ENCODE measurements at places on chromosomes 5 and 9.
A peak's percentile ranks its signal among the peaks of the same experiment; 100 is the strongest.

- peak; percentile 56 for DNase-seq
Measured at GRCh38 chr5:135565725-135566421, 12.9 kb downstream of the CXCL14 start.

GRCh38 chr5:65149827-65150226, 331.9 kb downstream of the ADAMTS6 start:
- no peak for DNase-seq

DNA sequence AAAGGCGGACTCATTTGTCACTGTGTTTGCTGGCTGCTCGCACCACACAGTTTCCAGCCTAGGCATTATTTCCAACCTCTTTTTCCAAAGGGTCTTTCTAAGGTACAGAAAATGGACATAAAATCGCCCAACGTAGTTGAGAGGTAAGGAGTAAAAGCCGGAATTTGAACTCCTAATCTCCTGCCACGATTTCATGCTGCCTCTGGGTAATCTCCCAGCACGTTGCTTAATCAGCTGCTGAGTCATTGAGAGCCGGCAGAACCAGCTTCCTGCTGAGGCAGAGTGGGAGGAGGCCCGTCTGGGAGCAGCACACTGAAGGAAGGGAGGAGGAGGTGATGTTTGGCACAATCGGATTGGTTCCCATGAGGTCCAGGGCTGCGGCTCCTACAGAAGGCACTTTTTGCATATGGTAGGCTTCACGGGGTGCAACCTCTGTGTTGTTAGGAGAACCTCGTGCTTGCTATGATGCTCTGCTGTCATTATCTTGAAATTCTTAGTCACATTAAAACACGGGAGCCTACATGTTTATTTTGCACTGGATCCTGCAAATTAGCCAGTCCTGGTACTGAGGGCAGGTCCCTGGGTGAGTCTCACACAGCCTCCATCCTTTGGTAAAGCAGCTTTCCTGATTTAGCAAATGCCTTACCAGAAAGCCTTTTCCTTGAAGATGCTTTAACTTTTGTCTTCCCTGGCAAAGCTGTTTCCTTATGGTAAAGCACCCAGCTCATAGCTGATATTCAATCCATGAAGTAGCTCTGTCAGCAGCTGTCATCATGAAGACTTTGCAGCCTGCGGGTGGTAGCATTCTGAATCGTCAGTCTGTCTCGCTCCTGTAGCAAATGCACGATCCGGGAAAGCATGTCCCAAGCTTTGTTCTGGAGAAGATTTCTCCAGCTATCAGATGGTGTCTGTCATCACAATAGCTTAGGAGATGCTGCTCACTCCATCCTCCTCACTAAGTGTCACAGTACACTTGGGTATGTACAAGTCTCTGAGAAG, 191.6 kb upstream of the MSX2 start:
- no peak for DNase-seq

- DNase-seq, result no peak
Measured at GRCh38 chr9:12954441-12954840, 179.6 kb downstream of the LURAP1L start.

GRCh38 chr5:82312373-82312856, 34.3 kb upstream of the RPS23 start:
- DNase-seq, result peak; percentile 4

DNA sequence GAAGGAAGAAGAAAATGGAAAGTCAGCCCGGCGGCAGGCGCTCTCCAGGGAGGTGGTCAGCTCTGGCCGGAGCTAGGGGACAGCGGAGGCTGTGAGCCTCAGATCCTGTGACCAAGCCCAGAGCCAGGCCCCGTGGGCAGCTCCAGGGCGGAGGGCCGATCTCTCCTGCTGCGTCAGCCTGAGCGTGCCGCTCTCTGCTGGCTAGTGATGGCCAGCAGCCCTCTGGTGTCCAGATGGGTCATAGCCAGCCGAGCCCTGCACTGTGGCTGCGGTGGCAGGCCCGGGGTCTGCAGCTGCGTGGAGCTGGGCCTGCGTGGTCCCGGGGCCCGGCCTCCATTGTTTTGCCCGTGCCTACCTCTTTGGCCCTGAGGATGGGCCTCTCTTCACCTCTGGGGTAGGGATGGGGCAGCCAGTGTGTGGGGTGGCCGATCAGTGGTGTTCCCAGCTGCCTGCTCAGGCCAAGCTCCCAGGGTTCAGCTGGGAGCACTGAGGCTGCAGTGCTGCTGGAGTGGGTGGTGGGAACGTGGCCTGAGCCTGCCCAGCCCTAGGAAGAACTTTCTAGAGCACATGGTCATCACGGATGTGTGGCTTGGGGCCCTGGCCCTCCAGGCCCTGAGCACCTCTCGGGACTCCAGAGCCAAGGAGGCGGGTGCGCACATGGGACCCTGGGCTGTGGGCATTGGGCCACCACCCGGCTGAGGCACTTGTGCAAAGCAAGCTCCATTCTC, 17.1 kb upstream of the NRARP start:
- DNase-seq, result no peak

GRCh38 chr5:124355928-124356327, 390.5 kb downstream of the ZNF608 start:
- no peak for DNase-seq

- no peak for DNase-seq
Measured at GRCh38 chr5:177316005-177316404, 4.3 kb upstream of the MXD3 start.

DNA sequence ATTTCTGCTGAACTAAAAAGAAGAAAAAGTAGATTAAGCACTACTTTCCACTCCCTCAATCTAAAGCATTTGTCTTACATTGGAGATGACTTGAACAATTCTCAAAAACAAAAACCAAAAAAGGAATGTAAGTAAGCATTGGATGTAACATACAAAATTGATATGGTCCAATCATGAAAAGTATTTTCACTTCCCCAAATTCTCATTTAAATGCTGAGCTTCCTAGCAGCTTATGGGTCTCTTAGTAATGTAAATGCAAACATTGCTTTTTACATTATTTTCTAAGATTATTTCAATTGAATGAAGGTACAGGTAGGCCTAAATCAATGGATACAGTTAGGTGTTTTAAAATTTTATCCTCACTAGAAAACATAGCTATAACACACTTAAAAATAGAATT, 20.0 kb downstream of the ANKH start:
- DNase-seq, result no peak

- DNase-seq, result no peak
Measured at GRCh38 chr5:112294126-112294525, 125.0 kb downstream of the EPB41L4A start.

DNA sequence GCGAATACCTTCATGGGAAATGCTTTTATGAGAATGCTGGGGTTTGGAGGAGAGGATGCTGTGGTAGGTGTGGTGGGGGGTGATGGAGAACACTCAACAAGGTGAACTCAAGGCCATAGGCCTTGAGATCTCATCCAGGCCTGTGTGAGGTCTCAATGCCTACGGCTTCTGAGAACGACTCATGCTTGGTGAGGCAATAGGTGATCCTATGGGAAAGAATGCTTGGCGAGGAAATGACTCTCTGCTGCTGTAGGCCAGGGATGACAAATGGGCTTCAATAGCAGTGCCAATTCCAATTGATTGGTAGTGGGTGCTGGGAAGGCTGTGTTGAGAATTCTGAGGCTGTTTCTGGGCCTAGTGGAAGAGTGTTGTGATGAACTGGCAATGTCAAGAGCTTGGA, 280.2 kb upstream of the CLINT1 start:
- DNase-seq, result no peak

DNA sequence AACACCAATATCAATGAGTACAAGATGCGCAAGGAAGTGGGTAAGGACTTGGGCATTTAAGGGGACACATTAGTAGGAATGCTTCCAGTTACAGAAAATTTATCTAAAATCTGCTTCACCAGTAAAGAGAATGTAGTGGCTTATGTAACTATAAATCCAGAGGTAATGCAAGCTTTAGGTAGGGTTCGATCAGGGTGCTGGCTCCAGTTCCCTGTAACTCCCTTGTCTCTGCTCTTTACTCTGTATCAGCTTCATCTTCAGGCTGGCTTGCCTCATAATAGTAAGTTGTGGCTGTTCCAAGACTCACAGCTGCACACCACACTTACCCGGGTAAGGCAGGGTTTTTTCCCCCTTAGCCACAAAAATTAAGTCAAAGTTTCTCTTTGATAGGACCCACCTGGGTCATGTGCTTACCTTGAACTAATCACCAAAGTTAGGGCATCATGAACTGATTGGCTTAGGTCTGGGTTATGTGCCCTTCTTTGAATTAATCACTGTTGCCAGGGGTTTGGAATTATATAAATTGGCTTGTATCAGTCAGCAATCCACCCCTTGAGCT, 35.5 kb downstream of the ARHGEF37 start:
- DNase-seq, result no peak

- no peak for DNase-seq
Measured at GRCh38 chr5:75439276-75439675, 72.2 kb downstream of the CERT1 start.

GRCh38 chr9:79570448-79571308, 1.1 kb upstream of the TLE4 start:
- DNase-seq, result peak; percentile 25

DNA sequence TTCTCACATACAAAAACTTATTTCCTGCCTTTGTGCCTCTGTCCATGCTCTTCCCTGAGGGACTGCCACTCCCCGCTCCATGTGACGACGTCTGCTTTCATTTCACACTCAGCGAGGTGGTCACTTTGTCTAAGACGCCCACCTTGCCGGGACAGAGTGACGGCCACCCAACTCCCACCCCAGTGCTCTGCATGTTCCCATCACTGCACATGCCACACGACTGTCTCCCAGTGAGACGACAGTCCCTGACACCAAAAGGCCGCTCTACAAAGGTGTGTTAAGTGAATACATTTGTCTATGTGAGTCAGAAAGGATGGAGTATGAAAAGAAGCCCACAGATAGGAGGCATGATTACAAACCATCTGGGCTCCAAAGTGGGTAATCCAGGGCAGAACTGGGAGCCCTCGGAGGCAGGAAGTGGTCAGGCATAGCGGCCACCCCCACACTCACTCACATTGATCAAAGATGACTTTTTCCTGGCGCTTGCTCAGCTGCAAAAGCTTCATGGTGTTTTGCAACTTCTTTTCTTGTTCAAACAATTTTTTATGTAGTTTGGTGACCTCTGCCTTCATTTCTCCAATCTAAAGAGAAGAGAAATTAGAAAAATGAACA, 185.8 kb downstream of the CDK5RAP2 start:
- DNase-seq, result peak; percentile 16

DNA sequence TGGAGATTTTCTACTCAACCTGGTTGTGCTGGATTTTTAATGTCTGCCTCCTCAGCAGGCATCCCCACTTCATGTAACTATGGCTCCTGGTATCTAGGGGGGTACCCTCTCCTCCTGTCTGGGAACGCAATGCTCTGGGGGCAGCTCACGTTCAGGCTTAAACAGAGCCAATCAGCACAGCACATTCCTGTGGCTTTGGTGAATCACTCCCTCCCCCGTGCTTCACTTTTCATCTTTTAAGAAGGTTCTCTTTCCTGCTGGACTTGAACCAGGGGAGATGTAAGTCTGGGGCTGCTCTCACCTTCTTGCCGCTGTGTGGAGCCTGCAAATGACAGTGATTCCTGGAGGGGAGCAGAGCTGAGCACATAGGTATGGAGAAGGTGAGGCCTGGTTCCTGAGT, 101.2 kb downstream of the MSX2 start:
- DNase-seq, result no peak

DNA sequence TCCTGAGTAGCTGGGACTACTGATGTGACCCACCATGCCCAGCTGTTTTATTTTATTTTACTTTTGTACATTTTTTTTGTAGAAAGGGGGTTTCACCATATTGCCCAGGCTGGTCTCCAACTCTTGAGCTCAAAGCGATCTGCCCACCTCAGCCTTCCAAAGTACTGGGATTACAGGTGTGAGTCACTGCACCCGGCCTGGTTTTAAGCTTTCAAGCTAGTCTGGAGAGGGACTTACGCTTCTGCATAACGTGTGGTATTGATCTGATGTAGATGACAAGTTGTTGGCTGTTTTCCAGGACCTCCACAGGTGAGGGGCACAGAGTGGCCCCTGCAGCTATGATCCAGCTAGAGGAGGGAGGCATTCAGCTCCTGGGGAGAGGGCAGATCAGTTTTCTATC, 6.8 kb upstream of the CCL21 start:
- no peak for DNase-seq

GRCh38 chr9:133210202-133210532, 1.1 kb upstream of the OBP2B start:
- no peak for DNase-seq

DNA sequence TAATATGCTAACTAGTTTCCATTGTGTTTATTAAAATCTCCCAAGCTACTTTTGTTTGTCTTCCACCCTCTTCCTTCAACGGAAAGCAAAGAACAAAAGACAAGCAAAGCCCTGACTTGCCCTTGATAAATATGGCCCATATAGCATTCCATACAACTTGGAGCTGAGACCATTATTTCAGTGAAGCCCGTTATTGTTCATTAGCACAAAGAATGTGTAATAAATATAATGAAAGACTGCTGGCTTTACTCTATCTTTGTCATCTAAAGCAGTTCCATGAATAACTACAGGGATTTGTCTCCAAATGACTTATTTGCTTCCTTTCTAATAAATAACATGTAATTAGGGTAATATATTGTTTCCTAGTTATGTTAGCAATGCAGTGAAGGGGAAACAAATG, 270.7 kb upstream of the TLE4 start:
- no peak for DNase-seq

DNA sequence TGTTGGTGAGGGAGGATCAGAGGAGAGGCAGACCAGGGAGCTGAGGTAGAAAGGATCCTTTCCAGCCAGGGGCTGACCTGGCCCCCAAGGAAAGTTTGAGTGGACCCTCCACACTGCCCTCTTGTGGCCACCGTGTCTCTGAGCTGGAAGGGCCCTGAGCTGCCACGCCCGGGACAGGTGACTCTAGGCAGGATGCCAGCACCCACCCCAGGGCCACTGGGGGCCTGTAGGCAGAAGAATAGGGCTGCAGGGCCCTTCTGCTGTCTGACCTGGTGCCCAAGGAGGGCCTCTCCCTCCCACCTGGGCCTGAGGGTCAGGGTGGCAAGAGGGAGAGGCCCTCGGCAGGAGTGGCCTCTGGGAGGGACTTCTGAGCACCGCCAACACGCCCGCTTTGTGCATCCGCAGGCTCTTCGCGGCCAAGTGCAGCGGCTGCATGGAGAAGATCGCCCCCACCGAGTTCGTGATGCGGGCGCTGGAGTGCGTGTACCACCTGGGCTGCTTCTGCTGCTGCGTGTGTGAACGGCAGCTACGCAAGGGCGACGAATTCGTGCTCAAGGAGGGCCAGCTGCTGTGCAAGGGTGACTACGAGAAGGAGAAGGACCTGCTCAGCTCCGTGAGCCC, 76.8 kb downstream of the LMX1B start:
- DNase-seq, result peak; percentile 29

DNA sequence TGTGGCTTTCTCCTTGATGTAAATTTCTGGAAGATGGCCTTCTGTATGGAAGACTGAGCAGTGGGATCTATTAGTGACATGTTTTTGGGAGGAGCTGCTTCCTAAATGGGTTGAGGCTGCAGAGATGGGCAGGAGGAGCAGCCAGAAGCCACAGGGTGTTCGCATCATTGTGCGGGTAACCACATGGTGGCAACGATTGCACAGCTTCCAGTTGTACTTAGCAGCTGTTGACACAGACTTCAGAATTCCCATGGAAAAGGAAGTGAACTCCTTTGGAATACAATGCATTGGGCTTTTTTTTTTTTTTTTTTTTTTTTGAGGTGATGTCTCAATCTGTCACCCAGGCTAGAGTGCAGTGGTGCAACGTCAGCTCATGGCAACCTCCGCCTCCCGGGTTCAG, 297.3 kb downstream of the NR3C1 start:
- DNase-seq, result no peak

Data from stimulated activated CD8-positive, alpha-beta memory T cell treated with anti-CD3 and anti-CD28 coated beads, Interleukin-7, amount 100 ng/mL, for 24 hours (primary cell).